Fibroblast of lung (primary cell): ENCODE measurements at places on chromosomes 1 and 21. TPM values are rescaled to one million over a fixed set of nuclear protein-coding genes. Genes with fewer than 3 reads are reported as not detected.

DNA sequence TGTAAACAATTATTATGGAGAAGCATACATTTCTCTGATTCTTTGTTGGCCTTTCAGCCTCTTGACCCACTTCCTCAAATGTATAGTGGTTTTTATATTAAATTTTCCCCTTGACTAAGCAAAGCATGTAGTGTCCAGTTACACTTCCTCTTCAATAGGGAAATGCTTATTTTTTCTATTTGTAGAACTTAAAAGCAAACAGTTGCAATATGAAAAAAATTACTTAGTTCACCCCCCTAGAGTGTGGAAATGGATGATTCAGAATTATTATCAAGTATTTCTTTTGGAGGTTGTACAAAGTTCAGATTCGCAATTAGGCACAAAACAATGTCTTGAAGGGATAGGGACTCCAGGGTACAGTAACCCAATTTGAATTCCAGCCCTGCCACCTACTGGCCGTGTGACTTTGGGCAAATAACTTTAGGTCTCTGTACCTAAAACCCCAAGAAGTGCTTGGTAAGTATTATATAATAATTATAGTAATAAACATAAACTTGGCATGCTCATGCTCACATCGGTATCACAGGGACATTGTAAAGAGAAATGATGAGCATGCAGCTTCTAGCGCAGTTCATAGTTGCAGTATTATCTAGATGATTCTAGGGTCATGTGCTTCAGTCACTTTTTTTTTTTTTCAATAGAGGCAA is 28.6 kb upstream of the IFNGR2 start:
- peak; percentile 56 for DNase-seq
- H3K4me3 ChIP-seq: no peak overlapping the region
- peaks cover 3% of the 10 kb centered on the region for H3K27me3 ChIP-seq
- H3K4me1 ChIP-seq: no peaks in the 10 kb centered on the region

DNA sequence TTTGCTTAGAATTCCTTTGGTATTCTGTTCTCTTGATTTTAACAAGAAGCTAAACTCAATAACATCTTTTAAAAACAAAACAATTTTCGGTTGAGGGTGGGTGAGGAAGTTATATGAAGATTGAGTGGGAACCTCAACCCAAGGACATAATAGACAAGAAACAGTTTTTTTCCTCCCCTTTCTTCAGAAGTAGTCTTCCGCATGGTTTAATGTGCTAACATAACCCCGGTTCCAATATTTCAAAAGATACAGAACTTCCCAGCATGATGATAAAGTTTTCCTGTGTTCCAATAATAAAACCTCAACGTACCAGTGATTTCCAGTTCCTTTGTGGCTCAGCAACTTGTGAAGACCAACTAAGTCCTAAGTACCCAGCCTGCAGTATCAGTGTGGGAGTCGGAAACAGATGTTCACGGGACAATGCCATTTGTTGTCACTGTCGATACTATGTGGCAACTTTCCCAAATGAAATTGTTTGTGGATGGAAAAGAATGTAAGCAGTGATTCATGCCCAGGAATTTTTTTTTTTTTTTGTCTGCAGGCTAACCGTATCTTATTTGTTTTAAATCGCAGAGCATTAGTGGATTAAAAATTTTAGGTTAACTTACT is 48.5 kb downstream of the NR5A2 start:
- no peak overlapping the region for H3K27ac ChIP-seq
- peaks cover 2% of the 10 kb centered on the region for H3K4me1 ChIP-seq
- H3K27me3 ChIP-seq: peaks cover 2% of the 10 kb centered on the region
- H3K4me3 ChIP-seq: no peak overlapping the region
- DNase-seq: peak; percentile 88

DNA sequence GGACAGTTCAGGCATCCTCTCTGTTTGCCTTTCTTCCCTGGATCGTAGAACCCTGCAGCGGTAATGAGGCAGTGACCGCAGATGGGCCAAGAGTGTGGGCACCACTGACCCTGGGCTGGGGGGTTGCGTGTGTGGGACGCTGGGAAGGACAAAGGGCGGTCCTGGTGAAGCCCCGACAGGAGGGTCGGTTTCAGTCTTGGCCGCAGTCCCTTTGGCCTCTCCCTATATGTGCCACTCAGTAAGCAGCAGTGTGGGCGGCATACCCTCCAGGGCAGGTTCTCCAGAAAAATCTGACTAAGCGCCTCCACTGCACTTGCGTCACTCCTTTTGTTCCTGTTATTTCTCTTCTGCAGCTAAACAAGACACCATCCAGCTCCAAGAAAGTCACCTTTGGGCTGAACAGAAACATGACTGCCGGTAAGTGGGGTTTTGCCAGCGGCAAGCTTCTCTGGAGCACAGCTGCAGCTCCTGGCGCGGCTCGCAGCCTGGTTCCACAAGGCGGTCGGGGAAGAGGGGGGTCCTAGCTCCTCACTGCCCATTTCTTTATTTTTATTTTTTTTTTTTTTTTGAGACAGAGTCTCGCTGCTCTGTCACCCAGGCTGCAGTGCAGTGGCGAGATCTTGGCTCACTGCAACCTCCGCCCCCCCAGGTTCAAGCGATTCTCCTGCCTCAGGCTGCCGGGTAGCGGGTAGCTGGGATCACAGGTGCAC is 27.7 kb upstream of the PDXK start:
- H3K4me3 ChIP-seq: no peak overlapping the region
- H3K4me1 ChIP-seq: no peaks in the 10 kb centered on the region

GRCh38 chr1:20884513-20884912 is 97.4 kb upstream of the HP1BP3 start:
- H3K27ac ChIP-seq: no peak overlapping the region
- H3K4me1 ChIP-seq: no peaks in the 10 kb centered on the region
- H3K4me3 ChIP-seq: no peak overlapping the region
- DNase-seq: peak; percentile 42
- H3K27me3 ChIP-seq: no peaks in the 10 kb centered on the region
- no peaks in the 10 kb centered on the region for H3K36me3 ChIP-seq

GRCh38 chr1:37085393-37085792 is 51.1 kb upstream of the GRIK3 start:
- H3K4me3 ChIP-seq: no peak overlapping the region
- no peaks in the 10 kb centered on the region for H3K4me1 ChIP-seq
- H3K27me3 ChIP-seq: no peaks in the 10 kb centered on the region
- no peaks in the 10 kb centered on the region for H3K36me3 ChIP-seq
- no peak for DNase-seq

DNA sequence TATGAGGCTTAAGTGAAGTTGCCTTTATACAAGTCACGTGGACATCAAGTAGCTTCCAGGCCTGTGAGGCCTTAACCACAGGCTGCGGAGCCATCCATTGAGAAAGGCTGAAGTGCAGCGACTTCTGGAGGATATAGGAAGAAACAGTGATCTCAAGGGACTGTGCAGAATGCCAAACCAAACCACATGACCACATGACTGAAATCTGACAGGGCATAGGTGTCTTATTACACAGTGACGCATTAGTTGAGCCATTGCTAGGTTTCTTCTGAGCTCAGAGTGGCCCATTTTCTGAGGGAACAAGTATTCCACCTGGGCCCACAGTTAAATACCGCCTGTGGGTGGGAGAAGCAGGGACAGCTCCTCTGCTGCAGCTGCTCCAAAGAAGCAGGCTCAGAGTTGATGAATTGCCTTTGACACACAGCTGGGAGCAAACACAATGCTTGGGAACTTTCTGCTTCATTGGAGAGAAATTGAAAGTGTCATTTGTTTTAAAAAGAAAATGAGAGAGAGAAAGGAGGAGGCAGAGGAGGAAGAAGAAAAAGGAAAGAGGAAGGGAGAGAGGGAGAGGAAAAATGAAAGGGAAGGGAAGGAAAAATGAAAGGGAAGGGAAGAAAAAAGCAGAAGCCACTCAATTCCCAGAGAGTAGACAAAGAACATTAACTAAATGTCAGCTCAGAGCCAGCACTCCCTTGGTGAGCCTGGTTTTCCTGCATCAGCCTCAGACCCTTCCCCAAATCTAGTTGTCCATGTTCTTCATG is 94.4 kb downstream of the COLGALT2 start:
- H3K27ac ChIP-seq: no peak overlapping the region
- no peaks in the 10 kb centered on the region for H3K27me3 ChIP-seq
- no peak overlapping the region for H3K4me3 ChIP-seq
- H3K4me1 ChIP-seq: peaks cover 2% of the 10 kb centered on the region
- peak; percentile 100 for DNase-seq

DNA sequence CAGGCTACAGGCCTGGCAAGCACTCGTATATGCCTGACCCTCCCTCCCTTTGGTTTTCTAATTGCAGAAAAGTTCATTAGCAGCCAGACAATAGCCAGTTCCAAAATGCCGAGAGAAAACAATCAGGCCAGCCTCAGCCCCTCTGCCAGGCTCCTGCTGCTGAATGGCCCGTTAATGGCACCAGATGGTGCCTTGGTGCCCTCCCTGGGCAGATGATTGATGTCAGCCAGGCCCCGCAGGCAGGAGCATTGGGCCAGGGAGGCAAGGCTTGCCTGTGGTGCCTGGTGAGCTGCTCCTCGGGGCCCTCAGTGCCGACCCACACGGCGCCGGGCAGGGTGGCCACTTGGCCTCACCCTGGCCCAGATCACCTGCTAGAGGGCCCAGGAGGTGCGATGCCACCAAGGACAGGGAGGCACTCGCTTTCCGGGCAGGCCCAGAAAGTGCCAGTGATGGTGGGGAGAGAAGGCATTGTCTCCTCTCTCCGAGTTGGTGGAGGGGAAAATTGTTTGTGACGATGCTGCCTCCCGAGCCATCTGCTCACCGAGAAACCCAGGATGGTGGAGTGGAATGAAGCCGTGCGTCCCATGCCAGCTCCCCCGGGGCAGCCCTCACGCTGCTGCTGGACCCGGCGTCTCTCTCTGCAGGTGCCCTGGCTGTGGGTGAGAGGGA is 28.1 kb downstream of the QSOX1 start:
- no peak overlapping the region for H3K27ac ChIP-seq
- H3K4me3 ChIP-seq: no peak overlapping the region
- H3K36me3 ChIP-seq: peaks cover 47% of the 10 kb centered on the region
- no peaks in the 10 kb centered on the region for H3K27me3 ChIP-seq

- H3K27me3 ChIP-seq: no peaks in the 10 kb centered on the region
- peak overlapping the region; percentile 67 for H3K27ac ChIP-seq
- H3K36me3 ChIP-seq: no peaks in the 10 kb centered on the region
- H3K4me1 ChIP-seq: peaks cover 17% of the 10 kb centered on the region
Observed at GRCh38 chr1:64172458-64172983, 30.9 kb upstream of the UBE2U start.

GRCh38 chr1:227401562-227402342 is 83.5 kb upstream of the CDC42BPA start:
- H3K4me3 ChIP-seq: no peak overlapping the region
- H3K27ac ChIP-seq: no peak overlapping the region
- no peaks in the 10 kb centered on the region for H3K4me1 ChIP-seq
- no peaks in the 10 kb centered on the region for H3K36me3 ChIP-seq
- DNase-seq: no peak

DNA sequence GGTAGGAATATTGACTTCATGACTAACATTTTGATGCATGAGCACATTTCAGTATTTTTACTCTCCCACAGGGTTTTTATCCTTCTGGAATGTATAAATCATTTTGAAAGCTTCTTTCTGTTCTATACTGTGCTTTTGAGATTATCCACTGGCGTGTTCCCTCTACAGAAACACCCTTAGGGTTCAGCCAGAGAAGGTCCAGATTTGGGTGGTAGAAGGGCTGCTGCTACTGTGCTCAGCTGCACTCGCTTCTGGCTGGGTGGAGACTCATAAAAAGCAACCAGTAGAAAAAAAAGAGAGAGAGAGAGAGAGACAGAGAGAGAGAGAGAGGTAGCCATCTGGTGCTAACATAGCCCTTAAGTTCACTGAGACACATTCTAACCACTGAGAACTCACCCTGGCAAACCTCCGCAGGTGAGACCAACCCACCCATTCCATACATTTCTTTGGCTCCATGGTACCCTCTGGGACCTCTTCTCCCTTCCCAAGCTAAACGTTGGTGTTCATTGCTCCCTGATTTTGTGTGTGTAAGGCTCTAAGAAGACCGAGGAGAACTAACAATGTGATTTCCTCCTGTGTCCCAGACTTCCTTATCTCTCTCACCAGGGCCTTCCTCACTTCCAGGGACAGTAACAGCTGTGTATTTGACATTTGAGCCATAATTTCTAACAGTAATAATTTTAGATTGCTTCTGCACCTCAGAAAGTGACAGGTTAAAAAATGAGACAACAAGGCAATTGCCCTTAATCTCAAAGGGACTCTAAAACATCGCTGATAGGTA is 7.2 kb downstream of the APCS start:
- no peaks in the 10 kb centered on the region for H3K36me3 ChIP-seq
- H3K4me3 ChIP-seq: no peak overlapping the region
- no peaks in the 10 kb centered on the region for H3K4me1 ChIP-seq
- no peak overlapping the region for H3K27ac ChIP-seq
- DNase-seq: no peak

DNA sequence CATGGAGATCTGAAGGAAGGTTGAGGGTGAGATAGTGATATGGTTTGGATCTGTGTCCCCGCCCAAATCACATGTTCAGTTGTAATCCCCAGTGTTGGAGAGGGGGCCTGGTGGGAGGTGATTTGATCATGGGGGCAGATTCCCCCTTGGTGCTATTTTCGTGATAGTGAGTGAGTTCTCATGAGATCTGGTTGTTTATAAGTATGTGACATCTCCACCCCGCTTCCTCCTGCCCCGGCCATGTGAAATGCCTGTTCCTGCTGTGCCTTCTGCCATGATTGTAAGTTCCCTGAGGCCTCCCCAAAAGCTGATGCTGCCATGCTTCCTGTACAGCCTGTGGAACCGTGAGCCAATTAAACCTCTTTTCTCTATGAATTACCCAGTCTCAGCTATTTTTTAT is 451.9 kb upstream of the VAMP3 start:
- H3K27ac ChIP-seq: no peak overlapping the region
- no peaks in the 10 kb centered on the region for H3K4me1 ChIP-seq
- no peak overlapping the region for H3K4me3 ChIP-seq
- DNase-seq: no peak
- H3K36me3 ChIP-seq: no peaks in the 10 kb centered on the region

GRCh38 chr1:236342403-236343245 is 51.5 kb upstream of the EDARADD start:
- no peak for DNase-seq
- no peak overlapping the region for H3K4me3 ChIP-seq
- H3K27ac ChIP-seq: no peak overlapping the region
- no peaks in the 10 kb centered on the region for H3K27me3 ChIP-seq
- H3K4me1 ChIP-seq: no peaks in the 10 kb centered on the region
- H3K36me3 ChIP-seq: no peaks in the 10 kb centered on the region

- no peaks in the 10 kb centered on the region for H3K4me1 ChIP-seq
- H3K27me3 ChIP-seq: no peaks in the 10 kb centered on the region
- H3K27ac ChIP-seq: no peak overlapping the region
- peak; percentile 87 for DNase-seq
Observed at GRCh38 chr21:35616090-35616489, 444.2 kb downstream of the SETD4 start.

- H3K36me3 ChIP-seq: no peaks in the 10 kb centered on the region
- H3K27ac ChIP-seq: no peak overlapping the region
- no peaks in the 10 kb centered on the region for H3K4me1 ChIP-seq
- no peak overlapping the region for H3K4me3 ChIP-seq
- H3K27me3 ChIP-seq: peaks cover 13% of the 10 kb centered on the region
Observed at GRCh38 chr1:226596531-226597165, 48.1 kb downstream of the STUM start.

GRCh38 chr1:155083865-155084721 is 5.5 kb downstream of the EFNA3 start:
- H3K36me3 ChIP-seq: no peaks in the 10 kb centered on the region
- peak; percentile 48 for DNase-seq
- peak overlapping the region; percentile 32 for H3K4me3 ChIP-seq

GRCh38 chr1:109112652-109113285 is 1.1 kb upstream of the ELAPOR1 start:
- H3K4me3 ChIP-seq: peak overlapping the region; percentile 33
- H3K4me1 ChIP-seq: peaks cover 2% of the 10 kb centered on the region
- peaks cover 27% of the 10 kb centered on the region for H3K27me3 ChIP-seq
- DNase-seq: peak; percentile 87
- H3K36me3 ChIP-seq: no peaks in the 10 kb centered on the region

The SEMA6C gene
- total RNA-seq: 0.51 and 0.99 TPM in 2 replicates

The SAMD13 gene
- total RNA-seq: 1.3 and 2.5 TPM in 2 replicates

The GSTM1 gene
- 14.4 TPM in 1 of 2 replicates, not detected in the other for total RNA-seq

The TTC22 gene
- not detected in 2 replicates for total RNA-seq
